ENCODE measurements at places on chromosomes 2 and 18.

- no peak for DNase-seq
These were observed 42.6 kb downstream of the MCFD2 start for GRCh38 chr2:46872902-46873603.

DNA sequence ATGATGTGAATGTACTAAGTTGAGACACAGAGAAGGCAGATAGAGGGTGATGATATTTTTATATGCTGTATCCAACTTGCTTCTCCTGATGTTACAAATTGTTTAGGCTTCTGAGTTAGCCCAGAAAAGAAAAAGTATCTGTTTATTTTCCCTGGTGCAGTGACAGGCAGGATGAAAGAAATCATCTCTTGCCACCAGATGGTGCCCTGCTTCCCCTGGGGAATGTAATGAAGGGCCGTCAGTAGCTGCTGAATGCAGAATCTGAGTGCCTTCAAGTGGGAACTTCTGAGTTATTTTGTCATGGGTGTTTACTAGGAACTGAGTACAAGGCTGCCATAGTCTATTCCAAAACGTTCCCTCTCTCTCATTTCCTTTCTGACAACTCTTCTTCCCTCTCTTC, 525.6 kb downstream of the MBD2 start:
- no peak for DNase-seq

DNA sequence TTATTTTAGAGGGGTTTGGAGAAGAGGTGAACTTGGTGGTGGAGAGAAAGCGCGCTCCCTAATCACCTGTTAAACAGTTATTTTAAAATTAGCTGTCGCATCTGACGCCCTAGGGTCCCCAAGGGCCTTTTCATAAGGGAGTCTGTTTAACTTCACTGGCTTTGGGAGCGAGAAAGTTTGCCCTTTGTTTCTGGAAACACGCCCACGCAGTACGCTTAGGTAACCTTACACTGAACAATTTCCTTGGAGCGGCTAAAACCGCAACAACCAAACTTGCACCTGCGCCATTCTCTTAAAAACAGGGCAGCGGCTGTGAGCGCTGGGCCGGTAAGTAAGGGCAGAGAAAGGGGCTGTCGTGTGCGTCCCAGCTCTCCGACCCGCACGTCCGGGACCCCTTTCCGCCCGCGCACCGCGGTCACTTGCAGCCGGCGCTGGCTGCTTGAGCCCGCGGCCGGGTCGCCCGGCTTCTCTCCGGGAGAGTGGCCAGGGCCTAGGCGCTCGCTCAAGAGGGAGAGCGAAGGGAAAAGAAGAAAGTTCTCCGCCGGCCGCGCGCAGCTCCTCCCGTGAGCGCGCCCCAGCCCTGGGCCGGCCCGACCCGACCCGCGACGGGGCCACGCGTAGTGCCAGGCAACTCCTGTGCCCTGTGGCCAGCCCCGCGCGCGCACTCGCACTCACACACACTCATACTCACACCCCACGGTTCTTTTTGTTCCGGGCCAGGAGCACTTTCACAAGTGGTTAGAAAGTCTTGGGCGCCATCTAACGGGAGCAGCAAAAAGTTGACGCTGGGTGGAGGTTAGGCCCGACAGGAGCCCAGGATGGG, 19.2 kb downstream of the POU3F3 start:
- DNase-seq, result no peak

GRCh38 chr18:61535401-61535800, 202.2 kb downstream of the CDH20 start:
- no peak for DNase-seq

DNA sequence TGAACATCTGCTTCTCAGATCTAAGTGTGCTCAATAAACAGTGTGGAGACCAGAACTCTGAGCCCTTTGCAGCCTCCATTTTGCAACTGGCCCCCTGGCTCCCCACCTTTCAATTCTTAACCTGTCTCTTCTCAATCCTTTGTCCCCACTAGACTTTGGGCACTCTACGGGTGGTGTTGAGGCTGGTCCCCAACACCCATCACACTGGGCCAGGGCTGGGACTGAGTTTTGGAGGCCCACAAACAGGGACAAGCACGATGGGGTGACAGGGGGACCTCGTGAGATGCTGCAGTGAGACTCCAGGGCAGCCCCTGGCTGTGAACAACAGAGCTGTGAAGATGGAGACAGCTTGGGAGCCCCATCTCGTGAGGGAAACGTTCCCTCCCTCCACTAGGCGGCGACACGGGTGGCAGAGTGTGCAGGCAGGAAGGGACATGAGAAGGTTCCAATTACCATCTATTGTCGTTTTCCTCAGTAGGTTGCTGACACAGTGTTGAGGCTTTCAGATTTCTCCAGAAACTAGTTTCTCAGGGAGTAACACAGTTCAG, 1.2 kb downstream of the ANKMY1 start:
- DNase-seq, result no peak

All from RWPE2 (cell line).